BJ (cell line): ENCODE measurements at places on chromosomes 16 and 17.

DNA sequence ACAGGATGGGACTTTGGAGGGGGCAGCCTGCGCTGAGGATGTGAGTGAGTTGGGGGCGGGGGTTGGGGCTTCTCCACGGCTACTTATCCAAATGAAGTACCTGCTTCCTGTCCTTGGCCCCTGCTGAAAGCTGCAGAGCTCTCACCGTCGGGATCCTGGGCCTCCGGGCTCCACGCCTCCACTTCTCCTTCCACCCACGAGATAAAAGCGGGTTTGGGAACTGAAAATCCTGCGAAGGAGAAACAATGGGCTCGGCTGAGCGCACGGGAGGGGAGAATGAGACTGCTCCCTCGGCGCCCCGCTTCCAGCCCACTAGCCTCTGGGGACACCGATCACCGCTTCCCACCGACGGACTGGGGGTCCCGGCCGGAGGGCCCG, 486 bp downstream of the ZNF785 start:
- no peak for DNase-seq

DNA sequence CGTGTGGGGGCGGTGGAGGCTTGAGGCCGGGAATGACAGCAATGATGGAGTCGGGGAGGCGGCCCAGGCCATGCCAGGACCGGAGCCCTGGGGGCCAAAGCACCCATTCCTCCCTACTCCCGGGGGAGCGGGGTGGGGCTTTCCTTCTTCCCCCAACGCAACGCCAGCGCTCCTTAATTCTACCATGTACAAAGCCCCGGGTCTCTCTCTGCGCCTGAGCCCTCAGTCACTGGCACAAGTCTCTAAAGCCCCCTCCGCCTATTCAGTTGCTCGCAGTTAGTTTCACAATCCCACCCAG, 245 bp upstream of the RNF227 start:
- DNase-seq = no peak

DNA sequence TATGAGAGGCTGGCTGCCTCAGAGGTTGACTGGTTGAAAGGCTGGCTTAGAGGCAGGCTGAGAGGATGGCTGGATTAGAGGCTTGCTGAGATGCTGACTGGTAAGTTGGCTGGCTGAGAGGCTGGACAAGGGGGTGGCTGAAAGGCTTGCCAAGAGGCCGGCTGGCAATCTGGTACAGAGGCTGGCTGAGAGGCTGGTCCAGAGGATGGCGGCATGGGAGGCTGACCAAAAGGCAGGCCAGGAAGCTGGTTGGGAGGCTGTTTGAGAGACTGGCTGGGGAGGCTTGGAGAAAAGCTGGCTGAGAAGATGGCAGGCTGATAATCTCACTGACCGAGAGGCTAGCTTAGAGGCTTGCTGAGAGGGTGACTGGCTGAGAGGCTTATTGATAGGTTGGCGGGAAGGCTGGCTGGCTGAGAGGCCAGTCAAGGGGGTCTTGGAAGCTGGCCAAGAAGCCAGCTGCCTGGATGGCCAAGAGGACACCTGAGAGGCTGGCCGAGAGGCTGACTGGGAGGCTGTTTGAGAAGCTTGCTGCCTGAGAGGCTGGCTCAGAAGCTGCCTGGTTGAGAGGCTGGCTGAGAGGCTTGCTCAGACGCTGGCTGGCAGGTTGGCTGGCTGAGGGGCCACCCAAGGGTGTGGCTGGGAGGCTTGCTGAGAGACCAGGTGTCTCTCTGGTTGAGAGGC, 34.2 kb upstream of the ACSM2B start:
- no peak for DNase-seq

DNA sequence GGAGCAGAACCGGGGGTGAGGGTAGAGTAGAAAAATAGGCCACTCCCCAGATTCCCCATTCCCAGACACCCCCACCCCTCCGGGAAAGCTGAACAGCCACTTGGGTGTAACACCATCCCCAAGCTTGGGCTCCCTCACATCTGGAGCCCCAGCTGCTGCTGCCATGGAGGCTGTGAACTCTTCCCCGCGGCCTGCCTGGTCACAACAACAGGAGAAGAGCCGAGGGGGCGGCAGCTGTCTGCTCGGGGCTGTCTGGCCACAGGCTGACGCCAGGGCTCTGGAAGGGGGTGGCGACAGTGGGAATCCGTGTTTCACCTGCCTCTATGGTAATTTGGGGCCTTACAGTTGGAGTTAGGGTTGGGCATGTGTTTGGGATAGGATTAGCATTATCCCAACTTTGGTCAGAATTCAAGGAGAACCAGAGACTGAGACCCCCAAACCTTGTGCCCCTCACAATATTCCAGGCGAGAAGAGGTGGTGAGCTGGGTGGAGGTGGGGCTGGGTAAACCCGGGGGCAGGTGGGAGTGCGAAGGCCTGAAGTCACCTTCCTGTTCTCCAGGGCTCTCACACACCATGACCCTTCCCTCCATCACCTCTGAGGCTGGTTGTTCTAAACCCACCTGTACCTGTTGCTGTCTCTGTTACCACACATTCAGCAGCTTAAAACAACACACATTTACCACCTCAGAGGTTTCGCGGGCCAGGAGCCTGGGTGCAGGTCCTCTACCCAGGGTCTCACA, 29.7 kb upstream of the NXPH3 start:
- no peak for DNase-seq

- DNase-seq = no peak
These were observed 24.7 kb downstream of the POLR2A start for GRCh38 chr17:7508846-7509245.
